ENCODE measurements at places on chromosomes 3 and 15. TPM values are rescaled to one million over a fixed set of nuclear protein-coding genes. Genes with fewer than 3 reads are reported as not detected.

- no peak for DNase-seq
These were observed 115.6 kb downstream of the NLGN1 start for GRCh38 chr3:173513123-173513522.

- no peak for DNase-seq
These were observed 60.0 kb downstream of the NR1I2 start for GRCh38 chr3:119841808-119842471.

- no peak for DNase-seq
These were observed 98.0 kb downstream of the USP13 start for GRCh38 chr3:179750720-179751328.

DNA sequence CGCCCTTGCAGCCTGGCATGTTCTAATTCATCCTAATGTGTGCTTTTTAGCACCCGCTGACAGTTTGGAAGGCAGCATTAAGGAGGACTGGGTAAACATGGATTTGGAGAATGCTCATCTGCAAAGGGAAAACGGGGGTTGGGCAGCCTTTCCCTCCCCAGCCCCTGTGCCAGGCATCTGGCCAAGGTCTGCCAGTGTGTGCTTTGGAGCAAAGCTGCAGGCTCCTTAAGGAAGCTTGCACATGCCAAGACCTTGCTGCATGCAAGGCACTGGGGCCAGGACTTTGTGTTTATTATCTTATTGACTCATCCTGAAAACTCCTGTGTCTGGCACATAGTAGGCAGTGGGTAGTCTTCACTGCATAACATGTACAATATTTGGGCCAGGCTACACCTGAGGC lies 20.1 kb downstream of the FAM3D start:
- DNase-seq, result no peak

DNA sequence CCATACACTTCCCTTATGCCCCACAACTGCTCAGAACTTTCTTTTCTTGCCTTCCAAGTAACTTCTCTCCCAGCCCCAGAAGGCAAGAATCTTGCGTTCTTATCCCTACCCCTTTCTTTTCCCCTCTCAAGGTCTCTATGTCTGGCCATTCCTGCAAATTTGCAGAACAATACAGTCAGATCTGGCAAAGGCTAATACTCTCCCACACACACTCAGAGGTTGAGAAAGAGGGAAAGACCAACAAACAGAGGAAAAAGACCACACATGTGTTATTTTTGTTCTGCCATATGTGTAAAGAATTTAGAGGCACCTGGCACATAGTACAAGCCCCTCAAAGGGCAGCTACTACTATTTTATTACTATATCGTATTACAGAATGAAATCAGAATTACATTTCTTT lies 25.7 kb downstream of the GJD2 start:
- no peak for DNase-seq

GRCh38 chr3:52080830-52081719 lies 24.7 kb upstream of the DUSP7 start:
- DNase-seq, result no peak

CDC25A gene
- 9.7 TPM for total RNA-seq

GRCh38 chr3:30059240-30059639 lies 547.2 kb upstream of the TGFBR2 start:
- no peak for DNase-seq

GATA2 gene
- total RNA-seq, result 28.2 TPM

DNA sequence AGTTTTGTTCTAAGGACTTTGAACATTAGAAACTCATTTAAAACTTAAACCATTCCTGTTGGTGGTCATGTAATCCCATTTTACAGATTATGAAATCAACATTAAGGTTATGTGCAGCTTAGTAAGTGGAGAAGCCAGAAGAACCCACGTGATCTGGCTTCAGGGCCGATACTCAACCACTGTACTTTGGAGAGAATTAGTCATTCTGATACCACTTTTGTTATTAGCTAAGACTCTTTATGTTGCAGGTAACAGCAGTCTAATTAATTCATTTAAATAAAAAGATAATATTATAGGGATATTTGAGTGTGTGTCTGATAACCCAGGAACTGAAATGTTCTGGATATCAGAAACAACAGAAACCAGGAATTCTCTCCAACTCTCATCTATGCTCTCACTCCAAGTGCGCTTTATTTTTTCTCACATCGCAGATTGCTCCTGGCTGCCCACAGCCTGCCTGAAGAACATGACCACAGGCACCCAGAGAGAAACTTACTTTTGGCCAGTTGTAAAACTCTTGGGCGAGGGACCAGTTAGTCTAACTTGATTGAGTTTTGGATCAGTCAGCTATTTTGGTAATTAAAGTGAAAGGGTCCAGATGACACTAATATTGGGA lies 25.2 kb downstream of the UBE2E1 start:
- DNase-seq, result no peak

GRCh38 chr15:47473106-47473725 lies 244.1 kb upstream of the SEMA6D start:
- no peak for DNase-seq

- DNase-seq, result no peak
These were observed 25.0 kb upstream of the DGKG start for GRCh38 chr3:186386883-186387560.

TIGIT gene
- not detected for total RNA-seq

CSPG5 gene
- total RNA-seq, result 0.48 TPM

DNA sequence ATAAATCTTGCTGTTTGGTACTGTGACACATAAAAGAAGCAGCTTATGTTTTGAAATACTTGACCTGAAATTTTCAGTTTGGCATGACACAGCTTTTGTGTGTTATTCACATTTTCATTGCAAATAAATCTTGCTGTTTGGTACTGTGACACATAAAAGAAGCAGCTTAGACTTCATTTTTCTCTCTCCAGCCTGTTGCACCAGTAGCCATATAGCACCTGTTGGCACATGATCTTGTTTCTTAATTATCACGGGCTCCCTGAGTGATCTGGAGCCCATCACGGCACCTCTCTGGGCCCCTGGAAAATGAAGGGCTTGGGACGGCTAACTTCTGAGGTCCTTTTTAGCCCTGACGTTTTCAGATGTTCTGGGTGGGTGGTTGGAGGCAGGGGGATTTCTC lies 77.4 kb upstream of the SLCO3A1 start:
- no peak for DNase-seq

Measured in glomerular endothelial cell (primary cell).